Fibroblast of skin of left biceps (primary cell): ENCODE measurements at places on chromosomes 7 and 10.

GRCh38 chr10:35304649-35305048, 31.7 kb upstream of the CCNY start:
- no peak for DNase-seq

- no peak for DNase-seq
These were observed 695.5 kb upstream of the SEMA3D start for GRCh38 chr7:85882335-85882734.

GRCh38 chr7:45985902-45986301, 64.8 kb upstream of the IGFBP3 start:
- no peak for DNase-seq

DNA sequence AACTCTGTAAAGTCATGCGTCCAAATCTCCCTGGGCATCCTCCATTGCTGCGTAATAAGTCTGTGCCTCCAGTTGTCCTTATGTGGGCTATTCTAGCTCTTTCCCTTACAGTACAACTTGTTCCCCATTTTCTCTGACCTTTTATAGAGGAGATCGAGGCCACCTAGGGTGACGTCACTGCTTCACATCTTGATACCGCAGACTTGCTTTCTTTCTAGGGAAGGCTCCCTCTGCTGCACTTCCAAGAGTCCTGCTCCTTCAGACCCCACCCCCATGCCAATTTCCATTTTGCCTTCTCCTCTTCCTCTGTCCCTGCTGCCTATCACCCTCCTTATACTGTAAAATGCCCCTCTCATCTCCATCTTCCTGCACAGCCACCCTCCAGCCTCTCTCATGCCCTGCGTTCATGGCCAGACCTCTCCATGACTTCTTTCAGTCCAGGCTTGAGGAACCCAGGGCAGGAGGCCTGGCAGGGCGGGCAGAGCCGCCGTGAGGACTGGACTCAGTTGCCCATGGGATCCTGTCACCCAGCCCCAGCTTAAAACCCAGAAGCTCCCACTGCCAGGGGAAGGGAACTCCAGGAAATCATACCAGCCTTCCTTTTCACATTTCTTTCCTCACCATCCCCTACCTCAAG, 57.5 kb downstream of the CAMK1D start:
- no peak for DNase-seq

DNA sequence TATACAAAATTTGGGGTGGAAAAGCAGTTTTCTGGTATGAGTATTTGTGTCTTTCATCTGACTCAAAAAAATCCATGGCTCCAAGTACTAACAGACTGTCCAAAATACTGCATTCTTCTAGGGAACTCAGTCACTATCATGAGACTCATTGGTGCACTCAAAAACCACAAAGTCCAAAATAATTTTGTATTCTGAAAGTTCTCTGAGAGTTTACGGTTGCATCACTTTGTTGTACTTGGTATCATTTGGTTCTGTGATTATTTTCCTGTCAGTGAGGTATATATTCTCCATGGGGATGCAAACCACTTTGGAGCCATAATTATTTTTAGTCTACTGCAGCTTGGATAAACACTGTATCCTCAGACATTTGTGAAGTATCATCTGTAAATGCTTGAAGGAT, 28.0 kb upstream of the CABCOCO1 start:
- no peak for DNase-seq

DNA sequence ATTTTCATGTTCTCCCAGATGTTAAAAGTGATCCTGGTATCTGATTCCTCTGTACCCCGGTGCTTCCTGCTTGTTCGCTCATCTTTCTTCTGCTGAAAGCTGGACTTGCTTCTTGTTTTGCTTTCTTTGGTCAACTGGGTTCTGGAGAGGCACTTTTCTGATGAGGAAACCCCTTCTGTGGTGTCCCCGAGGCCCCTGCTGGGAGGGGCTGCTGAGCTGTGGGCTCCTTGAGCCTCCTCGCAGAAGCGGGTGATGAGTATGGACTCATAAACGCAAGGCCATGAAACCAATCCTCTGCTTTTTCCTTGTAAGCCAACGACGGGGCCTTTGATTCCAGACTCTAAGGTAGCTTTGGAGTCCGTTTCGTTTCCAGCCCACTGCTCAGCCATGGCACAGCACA, 7.8 kb downstream of the WIPI2 start:
- no peak for DNase-seq

- DNase-seq, result no peak
These were observed 298.6 kb downstream of the EXOC4 start for GRCh38 chr7:133551466-133551865.

- peak; percentile 99 for DNase-seq
These were observed 10.3 kb upstream of the STK17A start for GRCh38 chr7:43572516-43573049.

- DNase-seq, result no peak
These were observed 9.3 kb upstream of the SLC25A13 start for GRCh38 chr7:96331233-96331632.

DNA sequence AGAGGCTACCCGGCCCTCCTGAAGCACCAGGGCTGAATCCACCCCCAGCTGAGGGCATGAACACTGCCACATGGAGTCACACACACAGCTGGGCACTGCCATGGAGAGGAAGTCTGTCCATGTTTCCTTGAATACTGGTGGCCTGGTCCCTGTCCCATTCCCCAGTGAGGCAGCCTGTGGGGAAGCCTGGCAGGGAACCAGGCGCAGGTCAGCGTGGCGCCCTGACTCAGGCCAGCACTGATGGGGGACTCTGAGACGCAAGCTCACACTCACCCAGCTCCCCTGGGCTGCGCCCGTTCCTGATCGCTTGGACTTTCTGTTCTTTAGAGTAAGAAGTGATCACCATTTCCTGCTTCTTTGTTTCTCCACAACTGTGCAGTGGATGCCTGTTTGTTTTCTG, 128.3 kb downstream of the EGFR start:
- DNase-seq, result no peak

DNA sequence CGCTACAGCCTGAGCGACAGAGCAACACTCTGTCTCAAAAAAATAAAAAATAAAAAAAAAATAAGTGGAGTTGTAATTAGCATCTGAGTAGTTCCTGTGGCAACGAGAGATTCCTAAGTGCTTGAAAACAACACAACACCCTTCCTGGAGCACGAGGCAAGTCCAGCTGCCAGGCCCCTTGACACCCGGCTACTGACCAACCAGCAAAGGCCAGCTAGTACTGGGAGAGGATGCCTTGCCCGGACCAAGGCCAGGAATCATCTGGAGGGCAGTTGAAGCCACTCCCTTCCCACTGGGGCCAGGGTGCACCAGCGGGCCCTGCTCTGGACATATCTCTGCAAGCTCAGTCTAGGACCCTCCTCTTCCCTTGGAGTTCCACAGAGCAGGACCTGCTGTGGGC, 536 bp downstream of the C10orf105 start:
- DNase-seq, result no peak

DNA sequence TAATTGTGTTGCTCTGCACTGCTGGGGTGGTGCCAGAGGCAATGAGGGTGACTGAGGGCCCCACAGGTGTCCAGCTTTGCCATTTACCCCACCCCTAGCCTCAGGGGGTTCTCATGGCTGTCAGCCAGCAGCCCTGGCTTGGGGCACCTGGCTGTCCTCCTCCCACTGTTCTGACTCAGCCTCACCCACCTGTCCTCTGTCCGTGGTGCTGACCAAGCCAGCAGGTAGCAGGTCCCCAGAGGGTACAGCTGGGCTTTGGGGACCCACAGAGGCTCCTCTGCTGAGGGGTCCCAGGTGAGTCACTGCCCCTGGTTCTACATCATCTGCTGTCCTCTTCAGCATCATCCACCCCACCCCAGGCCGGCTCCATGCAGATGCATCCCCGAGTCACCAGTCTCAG, 32.2 kb upstream of the ZNF716 start:
- DNase-seq, result no peak

DNA sequence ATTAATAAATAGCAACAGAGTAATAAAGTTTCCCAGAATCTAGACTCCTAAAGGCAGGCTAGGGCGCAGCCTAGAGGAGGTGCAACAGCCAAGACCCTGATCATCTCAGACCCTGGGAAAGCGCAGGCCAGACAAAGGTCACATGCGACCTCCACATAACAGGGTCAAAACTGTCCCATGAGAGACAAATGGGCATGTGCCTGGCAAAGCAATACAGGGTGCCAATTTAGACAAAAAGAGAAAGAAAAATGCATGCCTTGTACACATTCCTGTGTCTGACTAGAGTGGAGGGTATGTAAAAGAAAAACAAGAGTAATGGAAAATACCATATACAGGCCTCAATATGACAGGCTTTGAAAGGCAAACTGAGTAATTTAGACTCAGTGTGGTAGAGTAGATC, 22.2 kb downstream of the MPP7 start:
- no peak for DNase-seq

GRCh38 chr10:77784856-77785255, 141.7 kb downstream of the DLG5 start:
- no peak for DNase-seq

DNA sequence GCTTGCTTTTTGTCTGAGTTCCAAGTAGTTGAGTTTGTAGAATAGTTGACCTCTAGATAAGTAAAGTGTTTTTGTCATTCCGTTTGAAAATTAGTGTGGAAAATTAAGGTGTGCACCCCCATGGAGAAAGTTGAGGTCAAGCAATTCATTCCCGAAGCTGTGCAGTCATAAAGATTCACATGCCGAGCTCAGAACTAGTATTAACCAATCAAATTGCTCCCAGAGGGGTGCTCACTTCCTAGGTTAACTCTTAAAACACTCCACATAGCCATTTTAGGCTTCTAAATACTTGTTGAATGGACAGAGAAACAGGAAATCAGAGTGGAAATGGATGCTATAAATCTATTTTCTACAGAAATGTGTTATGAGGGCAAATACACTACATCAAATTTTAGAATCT, 638.9 kb downstream of the SUGCT start:
- no peak for DNase-seq

- DNase-seq, result no peak
These were observed 863.8 kb upstream of the AUTS2 start for GRCh38 chr7:68734431-68734830.

DNA sequence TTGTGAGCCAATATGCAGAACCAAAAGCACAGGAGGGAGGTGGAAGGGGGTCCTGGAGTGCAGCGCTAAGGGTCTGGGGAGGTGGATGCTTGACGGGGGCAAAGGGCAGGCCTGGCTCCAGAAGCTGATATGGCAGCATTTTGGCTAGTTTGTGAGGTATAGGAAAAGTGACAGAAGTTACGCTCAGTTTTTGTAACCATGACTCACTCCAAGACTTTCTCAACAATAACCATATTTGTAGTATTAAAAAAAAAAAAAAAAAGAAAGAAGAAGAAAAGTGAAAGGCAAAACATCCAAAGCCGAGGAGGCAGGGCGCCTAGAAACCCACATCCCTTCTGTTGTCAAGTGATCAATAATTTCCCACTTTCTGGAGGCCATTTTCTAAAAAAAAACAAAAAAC, 92.3 kb downstream of the RNF216 start:
- no peak for DNase-seq

DNA sequence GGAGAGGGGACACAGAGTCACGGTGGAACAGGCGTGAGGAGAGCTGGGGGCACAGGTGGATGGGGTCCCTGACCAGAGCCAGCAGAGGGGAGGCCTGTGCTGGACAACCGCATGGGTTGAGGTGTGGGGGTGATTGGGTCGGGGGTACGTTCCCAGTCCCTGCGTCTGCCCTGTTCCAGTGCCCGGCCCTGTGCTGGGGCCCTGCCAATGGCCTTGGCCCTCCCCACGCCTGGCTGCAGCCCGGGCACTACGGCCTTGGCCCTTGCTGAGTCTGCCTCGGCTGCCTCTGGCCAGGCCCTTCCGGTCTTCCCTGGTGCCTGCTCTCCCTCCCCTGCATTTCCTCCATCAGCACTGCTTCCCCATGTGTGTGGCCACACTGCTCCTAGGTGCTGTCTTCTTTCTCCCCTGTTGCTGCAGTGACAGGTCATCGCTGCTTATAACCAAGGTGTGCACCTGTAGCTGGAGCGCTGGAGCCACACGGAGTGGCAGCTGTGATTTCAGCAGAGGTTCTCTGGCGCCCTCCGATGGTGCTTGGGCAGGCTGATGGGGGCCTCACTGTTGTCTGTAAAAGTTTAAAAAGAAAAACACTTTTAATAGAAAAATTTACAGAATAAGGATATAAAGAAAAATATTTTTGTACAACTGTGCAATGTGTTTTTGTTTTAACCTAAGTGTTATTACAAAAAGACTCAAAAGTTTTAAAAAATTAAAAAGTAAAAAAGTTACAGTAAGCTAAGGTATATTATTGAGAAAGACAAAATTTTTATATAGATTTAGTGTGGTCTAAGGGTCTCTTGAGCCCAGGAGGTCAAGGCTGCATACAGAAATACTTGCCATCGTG, 45.2 kb upstream of the BHLHA15 start:
- no peak for DNase-seq

- no peak for DNase-seq
These were observed 71.1 kb upstream of the EMX2 start for GRCh38 chr10:117471344-117471874.

DNA sequence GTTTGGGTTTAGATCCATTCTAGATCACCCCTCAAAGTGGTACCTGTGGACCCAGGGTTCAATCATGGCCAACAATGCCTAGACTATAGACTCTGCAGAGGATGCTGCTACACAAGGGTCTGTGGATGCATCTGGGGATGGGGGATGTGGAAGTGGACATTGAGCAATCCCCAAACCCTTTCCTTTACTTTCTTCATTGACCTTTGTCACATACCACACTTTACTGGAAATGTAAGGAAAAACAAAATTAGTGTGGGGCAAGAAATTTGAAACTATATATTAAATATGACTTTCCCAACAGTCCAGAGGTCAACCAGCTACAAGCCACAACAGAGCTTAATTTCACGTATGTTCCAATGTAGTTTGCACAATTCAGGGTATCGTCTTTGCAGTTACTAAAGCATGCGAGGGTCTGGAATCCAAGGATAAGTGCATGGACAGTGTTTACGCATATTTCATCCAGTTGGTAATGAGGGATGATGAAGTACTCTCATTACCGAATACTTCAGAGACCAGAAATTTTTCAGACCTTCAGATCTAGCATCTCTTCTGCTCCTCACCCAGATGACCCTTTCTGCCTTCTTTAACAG, 33.3 kb upstream of the CASD1 start:
- no peak for DNase-seq
